ENCODE measurements at places on chromosomes 7 and 10. TPM values are rescaled to one million over a fixed set of nuclear protein-coding genes. Genes with fewer than 3 reads are reported as not detected.

The BET1 gene
- 17.6 TPM for total RNA-seq

The AKR1C8 gene
- not detected for total RNA-seq

The PPP1R17 gene
- total RNA-seq: not detected

The SPDYE1 gene
- total RNA-seq: not detected

The RBP3 gene
- not detected for total RNA-seq

Data from activated CD8-positive, alpha-beta T cell treated with anti-CD3 and anti-CD28 coated beads for 36 hours (primary cell).